ENCODE measurements at places on chromosomes 4 and X. TPM values are rescaled to one million over a fixed set of nuclear protein-coding genes. Genes with fewer than 3 reads are reported as not detected.

Gene AGTR2
- not detected for total RNA-seq

DNA sequence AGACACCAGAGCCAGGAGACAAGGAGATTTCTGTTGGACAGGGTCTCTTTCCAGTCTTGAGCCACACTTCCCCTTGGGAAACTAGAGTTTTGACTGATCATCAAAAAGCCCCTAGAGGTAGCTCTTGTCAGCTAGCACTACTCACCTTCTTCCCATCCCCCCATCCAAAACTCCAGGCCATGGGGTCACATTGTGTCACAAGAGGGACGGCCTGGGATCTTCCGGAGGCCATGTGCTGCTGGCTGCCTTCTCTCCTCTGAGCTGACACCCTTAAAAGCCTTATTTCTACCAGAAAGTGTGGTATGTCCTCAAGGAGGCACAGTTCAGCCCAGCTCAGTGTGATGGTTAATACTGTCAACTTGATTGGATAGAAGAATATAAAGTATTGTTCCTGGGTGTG, 7.8 kb downstream of the PNMA3 start:
- H3K27me3 ChIP-seq = no peaks in the 10 kb centered on the region
- no peak overlapping the region for H3K27ac ChIP-seq
- no peaks in the 10 kb centered on the region for H3K4me1 ChIP-seq
- H3K4me3 ChIP-seq = no peak overlapping the region

DNA sequence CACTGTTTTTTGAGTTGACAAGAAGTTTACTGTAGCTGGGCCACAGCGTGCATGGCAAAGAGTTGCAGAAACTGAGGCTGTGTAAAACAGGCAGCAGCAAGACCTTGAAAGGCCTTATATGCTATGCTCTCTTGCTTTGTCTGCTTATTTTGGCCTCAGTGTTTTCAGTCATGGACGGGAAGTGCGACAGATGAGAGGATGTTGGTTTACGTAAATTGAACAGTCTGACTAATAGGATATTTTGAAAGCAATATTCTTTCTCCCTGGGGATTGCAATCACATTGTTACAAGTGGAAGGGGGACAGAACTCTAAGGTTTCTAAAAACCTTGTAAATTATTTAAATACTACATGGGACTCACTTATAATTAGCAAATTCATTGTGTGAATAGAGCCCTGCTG, 32.2 kb upstream of the MAGEA10 start:
- H3K27ac ChIP-seq = no peak overlapping the region
- H3K36me3 ChIP-seq = no peaks in the 10 kb centered on the region
- no peak overlapping the region for H3K4me3 ChIP-seq
- H3K4me1 ChIP-seq = no peaks in the 10 kb centered on the region
- H3K27me3 ChIP-seq = no peaks in the 10 kb centered on the region
- no peak for DNase-seq

- H3K36me3 ChIP-seq = no peaks in the 10 kb centered on the region
- no peak overlapping the region for H3K4me3 ChIP-seq
- no peak for DNase-seq
- no peaks in the 10 kb centered on the region for H3K4me1 ChIP-seq
- no peak overlapping the region for H3K27ac ChIP-seq
- peaks cover 2% of the 10 kb centered on the region for H3K27me3 ChIP-seq
These were observed 433.2 kb downstream of the STIM2 start for GRCh38 chr4:27293831-27294230.

- H3K27ac ChIP-seq = no peak overlapping the region
- no peaks in the 10 kb centered on the region for H3K36me3 ChIP-seq
- no peak for DNase-seq
- no peak overlapping the region for H3K4me3 ChIP-seq
- no peaks in the 10 kb centered on the region for H3K4me1 ChIP-seq
These were observed 82.2 kb downstream of the DCLK2 start for GRCh38 chr4:150160473-150160872.

Measured in activated naive CD4-positive, alpha-beta T cell treated with anti-CD3 and anti-CD28 coated beads for 36 hours (primary cell).